Activated CD4-positive, CD25-positive, alpha-beta regulatory T cell (primary cell): ENCODE measurements at places on chromosomes 6 and 20.

GRCh38 chr6:125623085-125623484 lies 126.3 kb upstream of the HEY2 start:
- DNase-seq = no peak

DNA sequence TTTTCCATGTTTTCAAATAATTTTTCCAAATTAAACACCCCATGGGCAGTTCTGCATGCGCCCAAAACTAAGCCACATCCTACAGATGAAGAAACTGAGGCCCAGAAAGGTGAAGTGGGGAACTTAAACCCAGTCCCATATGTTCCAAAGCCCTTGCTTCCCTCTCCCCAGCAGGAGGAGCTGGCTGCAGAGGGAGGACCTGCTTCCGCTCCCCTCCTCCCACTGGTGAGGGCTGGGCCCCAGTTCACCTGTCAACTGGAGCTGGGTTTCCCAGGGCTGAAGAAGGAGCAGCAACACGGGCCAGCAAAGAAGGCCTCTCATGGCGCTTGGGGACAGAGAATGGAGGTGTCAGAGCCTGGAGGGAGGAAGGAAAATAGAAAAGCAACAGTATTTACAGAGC lies 1.4 kb upstream of the RBPJL start:
- no peak for DNase-seq

GRCh38 chr20:4069751-4070150 lies 54.4 kb upstream of the RNF24 start:
- no peak for DNase-seq

DNA sequence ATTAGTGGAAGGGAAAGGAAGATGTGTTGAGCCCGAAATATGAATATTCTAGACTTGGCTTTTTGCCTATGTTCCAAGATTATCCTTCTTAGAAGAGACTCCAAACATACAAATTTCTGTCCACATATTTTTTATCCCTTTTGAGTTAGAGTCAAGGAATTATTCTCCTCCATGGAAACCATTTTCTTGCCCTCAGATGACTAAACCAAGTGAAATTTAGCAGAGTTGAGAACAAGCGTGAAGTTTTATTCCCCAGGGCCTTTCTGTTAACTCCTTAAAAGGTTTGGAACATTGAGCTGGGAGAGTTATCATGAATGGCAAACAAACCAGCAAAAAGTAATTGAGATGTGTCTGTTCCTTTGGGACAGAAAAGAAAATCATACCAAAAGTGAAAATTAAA lies 286.1 kb upstream of the PLCB4 start:
- DNase-seq = no peak

- no peak for DNase-seq
Measured at GRCh38 chr6:161439093-161439492, 165.2 kb upstream of the AGPAT4 start.

DNA sequence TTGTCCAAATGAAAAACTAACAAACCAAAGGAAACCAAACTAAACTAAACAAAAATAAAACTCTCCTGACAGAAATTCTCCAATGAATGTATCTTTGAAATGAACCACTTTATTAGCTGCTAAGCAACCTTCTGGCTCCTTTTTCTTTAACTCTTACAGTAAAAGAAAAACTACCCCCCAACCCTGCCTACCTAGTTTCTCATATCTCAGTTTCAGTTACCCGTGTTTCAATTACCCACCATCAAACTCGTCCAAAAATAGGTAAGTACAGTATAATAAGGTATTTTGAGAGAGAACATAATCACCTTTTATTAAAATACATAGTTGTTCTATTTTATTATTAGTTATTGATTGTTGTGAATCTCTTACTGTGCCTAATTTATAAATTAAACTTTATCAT lies 177.4 kb upstream of the THEMIS start:
- no peak for DNase-seq

DNA sequence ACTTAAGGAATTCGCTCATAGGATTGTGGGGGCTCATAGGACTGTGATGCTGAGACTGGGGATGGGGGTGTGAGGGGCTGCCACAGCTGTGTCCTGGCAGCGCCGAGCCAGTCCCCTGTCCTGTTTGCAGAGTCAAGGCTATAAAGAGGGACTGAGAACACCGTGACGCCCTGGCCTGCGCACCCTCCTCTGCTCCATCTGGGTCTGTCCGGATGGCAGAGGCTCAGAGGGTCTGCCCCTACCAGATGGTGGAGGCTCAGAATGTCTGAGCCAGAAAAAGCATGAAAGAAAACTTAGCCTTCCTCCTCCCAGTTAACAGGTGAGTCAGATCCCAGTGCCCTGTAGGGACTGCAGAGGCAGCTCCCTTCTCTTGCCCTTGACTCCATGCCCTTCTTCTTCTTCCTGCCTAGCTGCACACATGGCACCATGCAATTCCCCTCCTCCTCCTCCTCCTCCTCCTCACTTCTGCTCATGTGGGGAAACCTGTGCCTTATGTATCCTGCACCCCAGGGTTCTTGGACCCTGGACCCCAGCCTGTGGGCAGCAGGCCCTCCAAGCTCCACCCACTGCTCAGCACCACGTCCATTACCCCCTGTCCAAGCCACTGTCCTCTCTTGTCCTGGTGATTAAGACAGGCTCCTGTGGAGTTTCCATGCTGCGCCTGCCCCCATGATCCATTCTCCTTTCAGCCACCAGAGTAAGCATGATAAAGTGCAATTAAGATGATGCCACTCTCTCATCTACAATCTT lies 410.0 kb upstream of the SULF2 start:
- DNase-seq = no peak

DNA sequence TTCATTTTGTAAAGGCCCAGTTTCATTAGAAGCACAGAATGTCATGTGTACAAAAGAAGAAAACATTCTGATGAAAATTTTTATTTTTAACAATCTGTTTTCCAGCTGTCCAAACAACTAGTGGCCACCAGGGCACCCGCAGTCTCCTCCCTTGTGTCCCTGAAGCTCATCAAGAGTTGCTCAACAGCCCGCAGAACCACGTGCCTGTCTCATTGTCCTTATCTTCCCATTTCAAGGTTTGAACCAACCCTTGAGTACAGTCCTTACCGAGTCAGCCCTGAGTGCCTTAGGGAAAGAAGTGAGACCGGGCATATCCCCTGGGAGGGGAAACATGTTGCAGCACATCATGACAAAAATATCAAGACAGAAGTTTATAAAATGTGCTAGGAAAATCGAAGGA lies 15.9 kb upstream of the ZNF133 start:
- DNase-seq = no peak

DNA sequence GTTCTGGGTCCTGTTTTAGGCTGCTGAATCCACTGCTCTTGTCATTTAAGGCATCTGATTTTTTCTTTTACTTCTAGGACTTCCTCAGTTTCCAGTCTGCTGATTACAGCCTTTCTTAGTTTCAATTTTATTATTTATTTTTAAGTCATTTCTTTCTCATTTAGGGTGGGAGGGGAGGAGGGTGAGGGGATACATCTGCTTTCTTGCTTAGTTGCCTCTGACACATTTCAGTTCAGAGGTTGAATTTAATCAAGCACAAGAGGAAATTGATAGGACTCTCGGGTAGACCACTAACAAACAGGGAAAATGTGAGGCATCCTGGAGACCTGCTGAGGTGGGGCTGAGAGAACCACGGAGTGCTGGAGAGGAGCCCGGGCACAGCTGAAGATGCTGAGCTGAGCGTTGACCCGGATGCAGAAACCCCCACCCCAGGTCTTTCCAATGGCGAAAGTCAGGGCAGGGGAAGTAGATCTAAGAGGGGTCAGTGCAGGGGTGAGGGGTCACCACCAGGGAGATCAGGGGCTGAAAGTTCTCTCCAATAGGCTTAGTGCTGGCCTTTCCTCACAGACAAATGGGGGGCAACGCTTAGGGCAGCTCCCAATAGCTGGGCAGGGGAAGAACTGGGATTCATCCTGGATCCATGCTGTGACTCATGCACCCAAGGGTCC lies 7.6 kb upstream of the TREML2 start:
- no peak for DNase-seq

- no peak for DNase-seq
Measured at GRCh38 chr6:37260444-37260843, 2.5 kb upstream of the TMEM217 start.

DNA sequence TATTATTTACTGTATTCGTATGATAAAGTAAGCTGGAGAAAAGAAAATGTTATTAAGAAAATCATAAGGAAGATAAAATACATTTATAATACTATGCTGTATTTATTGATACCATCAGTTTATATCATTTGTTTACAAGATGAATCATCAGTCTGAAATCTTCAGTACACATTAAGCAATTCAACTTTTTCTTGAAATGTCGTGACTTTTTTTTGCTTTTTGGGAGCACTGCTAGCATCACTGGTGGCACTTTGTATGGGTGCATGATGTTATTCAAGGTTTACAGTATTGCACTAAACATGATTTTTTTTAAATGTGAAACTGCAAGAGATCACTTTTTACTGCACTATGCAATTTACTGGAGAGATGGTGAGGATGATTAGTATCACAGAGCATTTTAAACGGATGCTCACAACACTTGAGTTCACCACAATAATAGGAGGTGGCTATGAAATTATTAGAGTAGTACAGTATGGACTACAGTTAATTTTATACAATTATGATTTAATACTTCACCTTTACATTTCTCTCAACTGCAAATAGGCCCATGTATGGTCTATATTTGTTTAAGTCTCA lies 85.9 kb downstream of the SNAP25 start:
- DNase-seq = no peak

DNA sequence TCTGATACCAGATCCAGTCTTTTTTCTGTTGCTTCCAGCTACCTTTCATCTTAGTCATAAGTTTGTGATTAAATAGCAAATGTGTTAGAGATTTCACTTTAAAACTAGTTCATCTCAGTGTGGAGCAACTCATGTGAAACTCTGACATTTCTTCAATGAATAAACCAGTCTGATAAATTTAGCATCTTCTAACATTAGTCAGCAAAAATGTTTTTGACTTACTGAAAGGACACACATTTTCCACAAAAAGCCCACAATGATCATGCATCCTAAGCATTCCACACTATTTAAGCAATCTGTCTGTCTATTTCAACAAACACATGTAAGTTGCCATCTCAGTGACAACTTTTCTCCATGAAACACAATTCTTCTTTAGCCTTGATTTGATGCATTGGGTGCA lies 222.2 kb upstream of the SLC35B3 start:
- no peak for DNase-seq

GRCh38 chr20:31820228-31820627 lies 1.1 kb downstream of the MYLK2 start:
- DNase-seq = no peak
